ENCODE measurements at places on chromosomes 2 and 18. TPM values are rescaled to one million over a fixed set of nuclear protein-coding genes. Genes with fewer than 3 reads are reported as not detected.

The ASIC4 gene
- 0.15 TPM for total RNA-seq

GRCh38 chr2:120254178-120254577, 1.5 kb downstream of the RALB start:
- DNase-seq = no peak

The VWC2L gene
- not detected for total RNA-seq

DNA sequence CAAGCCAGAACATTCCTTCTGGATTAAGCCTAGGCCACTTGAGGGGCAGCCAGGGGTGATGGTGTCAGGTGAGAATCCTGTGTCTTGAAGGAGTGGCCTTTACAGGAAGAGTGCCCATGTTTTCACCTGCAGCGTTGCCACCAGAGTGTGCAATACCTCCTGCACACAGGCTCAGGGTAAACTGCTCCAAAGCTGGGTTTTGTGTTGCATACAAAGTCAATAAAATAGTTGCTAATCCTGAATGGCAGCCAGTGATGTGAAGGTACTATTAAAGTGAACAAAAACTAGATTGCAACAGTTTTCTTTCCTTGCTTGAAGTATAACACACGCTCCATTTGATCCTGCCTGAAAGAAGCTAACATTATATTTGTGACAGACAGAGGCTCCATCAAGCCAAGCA, 64.4 kb upstream of the NRP2 start:
- no peak for DNase-seq

DNA sequence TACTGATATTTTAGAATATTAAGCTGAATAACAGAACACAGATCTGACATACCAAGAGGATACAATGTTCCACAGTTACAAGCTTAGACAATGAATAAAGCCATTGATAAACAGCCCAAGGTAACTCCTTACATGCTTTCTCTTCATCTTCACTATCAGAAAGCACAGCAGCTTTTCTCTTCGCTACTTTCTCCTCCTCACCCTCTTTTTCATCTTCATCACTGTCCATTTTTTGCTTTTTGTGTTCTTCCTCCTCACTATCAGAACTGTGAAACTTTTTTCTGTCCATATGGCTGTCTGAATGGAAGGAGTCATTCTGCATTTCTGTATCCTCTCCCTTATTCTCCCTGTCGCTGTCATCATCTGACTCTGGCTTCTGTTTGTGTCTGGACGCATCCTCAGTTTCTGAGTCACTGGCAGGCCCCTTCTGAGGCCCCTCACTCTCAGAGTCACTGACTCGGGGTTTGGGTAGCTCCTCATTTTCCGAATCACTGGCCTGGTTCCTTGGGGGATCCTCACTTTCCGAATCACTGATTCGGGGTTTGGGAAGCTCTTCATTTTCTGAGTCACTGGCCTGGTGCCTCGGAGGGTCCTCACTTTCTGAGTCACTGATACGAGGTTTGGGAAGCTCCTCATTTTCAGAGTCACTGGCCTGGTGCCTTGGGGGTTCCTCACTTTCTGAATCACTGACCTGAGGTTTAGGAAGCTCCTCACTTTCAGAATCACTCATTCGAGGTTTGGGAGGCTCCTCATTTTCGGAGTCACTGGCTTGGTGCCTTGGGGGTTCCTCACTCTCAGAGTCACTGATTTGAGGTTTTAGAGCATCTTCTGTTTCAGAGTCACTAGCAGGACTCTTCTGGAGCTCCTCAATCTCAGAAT, 21.5 kb downstream of the IWS1 start:
- no peak for DNase-seq

DNA sequence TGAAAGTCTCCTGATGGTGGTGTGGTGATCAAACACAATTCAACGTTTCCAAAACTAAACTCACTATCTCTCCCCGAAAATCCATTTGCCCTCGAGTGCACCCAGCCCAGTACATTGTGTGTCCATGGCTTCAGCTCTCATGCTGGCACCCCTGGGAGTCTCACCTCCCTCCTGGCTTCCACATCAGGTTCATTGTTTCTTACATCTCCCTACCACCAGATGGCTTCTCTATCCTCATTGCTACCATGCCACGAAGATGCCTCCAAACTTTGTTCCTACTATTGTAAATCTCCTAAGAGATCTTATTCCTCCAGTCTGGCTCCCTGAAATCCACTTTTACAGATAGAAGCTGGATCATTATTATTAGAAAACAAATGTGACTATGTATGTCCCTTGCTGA, 197.0 kb downstream of the MYT1L start:
- no peak for DNase-seq

GRCh38 chr18:49168281-49168985, 217.7 kb upstream of the SMAD7 start:
- no peak for DNase-seq
